CD4-positive, alpha-beta T cell treated with Interleukin-4 for 1 hour (primary cell): ENCODE measurements at places on chromosomes 12 and 14.

DNA sequence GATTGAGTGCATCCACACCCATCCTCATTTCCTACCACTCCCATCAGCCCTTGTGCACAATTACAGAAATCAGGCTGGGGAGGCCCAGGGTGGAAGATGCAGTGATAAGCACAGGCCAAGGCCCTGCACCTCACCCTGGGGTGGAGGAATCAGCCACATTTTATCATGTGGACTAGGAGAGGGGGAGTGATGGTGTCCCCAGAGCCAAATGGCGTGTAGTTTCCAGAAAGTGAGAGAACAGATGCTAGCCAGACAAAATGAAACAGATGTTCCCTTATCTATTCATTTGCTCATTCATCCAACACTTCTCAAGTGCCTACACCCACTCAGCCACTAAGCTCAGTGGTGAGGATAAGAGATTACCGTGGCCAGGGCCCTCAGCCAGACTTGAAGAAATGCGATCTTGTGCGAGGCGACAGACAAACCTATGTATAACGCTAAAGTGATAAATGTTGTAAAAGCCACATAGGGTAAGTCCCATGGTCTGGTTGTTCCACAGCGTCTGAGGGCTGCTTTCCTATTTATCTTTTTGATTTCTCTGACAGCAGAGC, 93.6 kb downstream of the STAB2 start:
- no peak for DNase-seq

DNA sequence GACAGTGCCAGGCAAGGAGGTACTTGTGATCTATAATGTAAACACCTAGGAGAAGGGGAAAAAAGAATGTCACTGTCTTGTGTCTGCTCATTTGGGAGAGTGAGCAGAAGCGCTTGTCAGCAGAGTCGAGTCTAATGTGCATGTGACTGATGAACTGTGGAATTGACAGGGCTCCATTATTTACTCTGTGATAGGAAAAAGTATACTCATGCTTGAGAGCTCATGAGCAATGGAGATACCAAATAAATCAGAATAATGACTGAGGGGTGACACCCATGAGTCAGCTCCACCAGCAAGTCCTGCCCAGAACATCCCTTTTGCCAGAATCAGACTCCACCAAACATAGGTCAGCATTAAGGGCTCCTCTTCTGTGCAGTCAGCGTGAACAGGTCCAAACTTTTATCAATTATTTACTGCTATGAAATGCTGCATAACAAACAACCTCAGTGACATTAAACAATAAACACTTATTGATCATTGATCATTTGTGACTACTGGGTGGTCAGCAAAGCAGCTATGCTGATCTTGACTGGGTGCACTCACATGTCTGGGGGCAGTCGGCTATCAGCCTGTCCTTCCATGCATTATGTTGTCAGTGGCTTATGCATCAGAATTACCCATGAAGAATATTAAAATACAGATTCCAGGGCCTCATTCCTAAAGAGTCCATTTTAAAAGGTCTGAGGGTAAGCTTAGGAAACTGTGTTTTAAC, 29.2 kb upstream of the WSCD2 start:
- DNase-seq: no peak

GRCh38 chr14:21054768-21055145, 2.9 kb upstream of the RNASE8 start:
- no peak for DNase-seq

GRCh38 chr12:26828280-26829073, 4.5 kb downstream of the ITPR2 start:
- DNase-seq: no peak
